ENCODE measurements at places on chromosomes 7 and 10.

- DNase-seq = no peak
These were observed 90.1 kb downstream of the NPSR1 start for GRCh38 chr7:34747867-34748727.

- no peak for DNase-seq
These were observed 15.6 kb upstream of the LRRC17 start for GRCh38 chr7:102897211-102897631.

GRCh38 chr7:131797841-131798240 lies 241.4 kb upstream of the PODXL start:
- DNase-seq = no peak

GRCh38 chr7:7384228-7384627 lies 151.4 kb downstream of the COL28A1 start:
- no peak for DNase-seq

- DNase-seq = no peak
These were observed 34.4 kb downstream of the DLG5 start for GRCh38 chr10:77892021-77892739.

DNA sequence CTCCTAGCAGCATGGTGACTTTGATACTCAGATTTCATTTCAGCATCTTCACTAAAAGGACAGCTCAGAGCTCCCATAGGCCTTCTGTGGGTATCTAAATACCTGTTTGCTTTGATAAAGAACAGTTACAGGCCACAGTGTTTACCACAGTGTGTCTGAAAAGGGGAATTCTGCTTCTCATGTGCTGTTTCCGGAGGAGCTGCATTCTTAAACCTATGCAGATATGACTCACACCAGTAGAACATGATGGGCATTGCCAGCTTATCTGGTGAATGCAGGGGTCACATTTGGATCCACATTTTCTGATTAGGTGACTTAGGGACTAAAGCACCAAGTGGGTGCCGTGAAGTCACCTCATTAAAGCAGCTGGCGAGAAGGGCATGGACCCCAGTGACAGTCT lies 52.6 kb downstream of the TRRAP start:
- DNase-seq = peak; percentile 16

DNA sequence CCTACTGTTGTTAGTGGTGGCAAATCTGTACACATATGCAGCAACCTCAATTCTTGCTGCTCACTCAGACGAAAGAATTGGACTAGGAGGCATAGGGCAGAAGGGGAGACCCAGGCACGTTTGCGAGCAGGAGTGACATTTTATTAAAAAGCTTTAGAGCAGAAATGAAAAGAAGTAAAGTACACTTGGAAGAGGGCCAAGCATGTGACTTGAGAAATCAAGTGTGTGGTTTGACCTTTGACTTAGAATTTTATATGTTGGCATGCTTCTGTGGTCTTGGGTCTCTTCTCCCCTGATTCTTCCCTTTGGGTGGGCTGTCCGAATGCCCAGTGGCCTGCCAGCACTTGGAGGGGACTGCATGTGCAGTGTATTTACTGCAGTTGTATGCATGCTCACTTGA lies 205.5 kb upstream of the SEMA3D start:
- DNase-seq = no peak

GRCh38 chr7:26369593-26369992 lies 77.9 kb downstream of the SNX10 start:
- peak; percentile 42 for DNase-seq

- no peak for DNase-seq
These were observed 21.4 kb downstream of the MAD1L1 start for GRCh38 chr7:2211259-2211880.

- no peak for DNase-seq
These were observed 25.7 kb downstream of the GPR22 start for GRCh38 chr7:107495516-107495915.

DNA sequence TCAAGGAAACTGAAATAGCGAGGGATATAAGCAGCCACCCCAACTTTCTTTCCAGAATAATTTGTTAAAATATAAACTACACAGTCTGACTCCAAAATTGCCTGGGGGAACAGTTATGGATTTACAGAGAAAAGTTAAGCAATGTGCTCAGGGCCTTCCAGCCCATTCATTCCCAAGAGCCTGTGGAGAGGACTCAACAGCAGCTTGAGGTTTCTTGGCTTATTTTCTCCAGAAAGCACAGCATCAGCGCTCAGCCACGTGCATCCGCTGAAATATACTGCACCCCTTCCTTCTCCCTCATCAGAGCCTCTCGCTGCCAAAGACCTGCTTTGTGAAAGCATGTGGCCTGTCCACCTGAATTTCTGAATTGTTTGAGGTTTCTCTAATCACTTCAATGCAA lies 375.2 kb upstream of the VWC2 start:
- no peak for DNase-seq

GRCh38 chr7:103951311-103951710 lies 38.1 kb downstream of the RELN start:
- no peak for DNase-seq

DNA sequence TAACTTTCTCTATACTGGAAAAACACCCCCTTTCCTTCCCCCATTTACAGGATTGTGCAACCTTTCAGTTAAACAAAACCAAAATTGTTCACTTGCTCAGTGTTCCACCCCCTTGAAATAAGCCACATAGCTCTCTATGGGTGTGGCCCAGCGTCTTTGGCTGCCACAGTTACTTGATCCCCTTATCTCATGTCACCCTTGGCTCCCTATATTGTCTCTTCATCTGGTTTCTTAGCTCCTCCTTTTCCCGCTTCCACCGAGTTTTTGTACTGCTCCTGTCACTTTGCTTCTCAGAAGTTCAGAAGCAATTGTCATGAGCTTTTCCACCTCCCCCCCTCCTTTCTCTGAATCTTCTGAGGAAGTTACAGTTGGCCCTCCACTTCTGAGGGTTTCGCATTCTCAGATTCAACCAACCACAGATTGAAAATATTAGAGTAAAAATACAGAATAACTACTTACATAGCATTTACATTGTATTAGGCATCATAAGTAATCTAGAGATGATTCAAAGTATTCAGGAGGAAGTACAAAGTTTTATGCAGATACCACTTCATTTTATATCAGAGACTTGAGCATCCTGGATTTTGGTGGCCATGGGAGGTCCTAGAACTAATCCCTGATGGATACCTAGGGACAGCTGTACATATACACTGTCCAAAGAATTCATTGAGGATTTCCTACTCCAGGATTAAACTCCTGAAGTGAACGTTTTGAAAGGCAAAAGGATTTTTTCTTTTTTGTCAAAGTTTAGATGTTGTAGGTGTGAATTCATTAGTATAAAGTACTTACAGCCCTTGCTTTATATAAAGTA lies 60.4 kb downstream of the ADD3 start:
- peak; percentile 90 for DNase-seq

- no peak for DNase-seq
These were observed 145.8 kb upstream of the IMMP2L start for GRCh38 chr7:111708072-111708471.

GRCh38 chr7:1200045-1200444 lies 32.6 kb upstream of the UNCX start:
- DNase-seq = no peak

DNA sequence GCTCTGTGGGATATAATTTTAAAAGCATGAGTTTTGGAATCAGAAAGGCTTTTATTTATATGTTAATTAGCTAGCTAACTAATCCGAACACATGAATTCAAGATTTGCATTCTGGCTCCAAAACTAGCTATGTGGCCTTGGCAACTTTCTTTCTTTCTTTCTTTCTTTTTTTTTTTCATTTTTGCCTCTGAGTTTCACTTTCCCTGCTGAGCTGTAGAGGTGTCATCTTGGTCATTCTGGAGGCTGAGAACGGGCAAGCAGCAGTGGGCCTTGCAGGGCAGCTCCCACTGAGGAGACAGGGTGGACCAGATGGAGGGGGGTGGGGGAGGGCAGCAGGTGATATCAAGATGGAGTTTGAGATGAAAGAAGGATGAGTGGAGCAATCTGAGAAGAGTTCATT lies 24.8 kb upstream of the SFMBT2 start:
- DNase-seq = no peak

- no peak for DNase-seq
These were observed 5.2 kb downstream of the FRA10AC1 start for GRCh38 chr10:93697207-93697606.

DNA sequence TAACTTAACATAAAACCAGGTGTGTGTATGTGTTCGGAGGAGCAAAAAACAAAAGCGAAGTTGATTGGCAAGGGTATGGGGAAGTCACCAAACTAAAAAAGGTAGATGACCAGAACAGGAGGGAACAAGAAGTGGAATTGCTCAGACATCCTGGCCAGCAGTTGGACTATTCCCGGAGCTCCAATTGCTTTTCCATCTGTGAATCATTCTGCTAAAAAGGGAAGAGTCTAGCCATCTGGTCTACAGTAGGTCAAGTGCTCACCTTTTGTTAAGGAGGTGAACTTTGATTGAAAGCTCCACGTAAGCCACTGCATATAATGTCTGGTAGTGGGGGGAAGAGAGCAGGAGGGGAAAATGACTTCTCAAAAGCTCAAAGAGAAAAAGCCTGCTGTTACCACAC lies 50.0 kb upstream of the BET1 start:
- DNase-seq = no peak

DNA sequence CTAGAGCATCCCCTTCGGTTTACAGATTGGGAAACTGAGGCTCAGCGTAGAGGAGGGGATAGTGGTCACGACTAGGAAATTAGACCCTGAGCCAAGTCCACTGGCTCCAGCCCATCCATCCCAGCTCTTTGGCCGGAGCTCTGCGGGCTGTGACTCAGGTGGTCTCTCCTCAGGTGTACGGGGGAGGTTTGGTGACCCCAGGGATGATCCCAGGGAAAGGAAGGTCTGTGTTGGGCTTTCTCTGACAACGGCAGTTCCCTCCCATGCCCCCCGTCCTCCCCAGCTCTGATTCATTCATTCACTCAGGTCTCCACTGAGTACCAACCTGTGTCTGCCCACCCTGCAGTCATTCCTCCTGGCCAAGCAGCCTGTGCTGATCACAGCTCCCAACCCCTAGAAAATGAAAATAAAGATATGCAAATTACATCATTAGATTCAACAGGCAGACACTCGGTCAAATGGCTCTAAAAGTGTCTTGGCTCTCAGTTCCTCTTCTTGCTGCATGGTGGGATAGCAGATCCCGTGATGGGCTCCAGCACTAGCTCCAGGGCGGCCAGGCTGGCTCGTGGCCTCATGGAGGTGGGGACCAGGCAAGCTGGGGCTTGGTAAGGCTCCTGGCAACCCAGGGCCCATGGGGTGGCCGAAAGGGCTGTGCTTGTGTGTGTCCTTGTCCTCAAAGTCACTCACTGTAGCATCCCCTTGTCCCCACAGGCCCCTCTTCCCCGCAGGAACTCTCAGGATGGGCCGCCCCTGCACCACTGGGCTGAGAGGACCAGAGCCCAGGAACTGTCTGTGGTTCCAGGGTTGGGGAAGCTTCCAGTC lies 37.8 kb downstream of the CLRN3 start:
- no peak for DNase-seq

GRCh38 chr7:44652535-44652934 lies 46.1 kb downstream of the OGDH start:
- no peak for DNase-seq

DNA sequence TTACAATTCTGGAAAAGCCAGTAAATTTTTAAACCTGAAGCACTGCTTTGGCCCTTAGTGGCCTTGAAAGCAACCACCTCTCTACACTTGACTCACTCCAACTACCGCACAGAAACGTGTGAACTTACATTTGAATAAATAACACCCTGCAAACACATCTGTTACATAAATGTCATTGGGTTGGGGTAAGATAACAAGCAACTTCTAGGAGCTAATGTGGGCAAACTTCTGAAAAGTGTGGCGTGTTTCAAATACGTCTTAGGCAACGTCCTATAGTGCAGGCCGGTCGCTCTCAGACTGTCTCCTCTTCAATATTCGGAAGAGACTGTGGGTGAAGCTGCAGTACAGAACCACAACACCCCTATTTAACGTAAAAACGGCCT lies 474 bp downstream of the ORC5 start:
- DNase-seq = no peak

- DNase-seq = no peak
These were observed 10.6 kb upstream of the DNMBP start for GRCh38 chr10:100020142-100020885.

DNA sequence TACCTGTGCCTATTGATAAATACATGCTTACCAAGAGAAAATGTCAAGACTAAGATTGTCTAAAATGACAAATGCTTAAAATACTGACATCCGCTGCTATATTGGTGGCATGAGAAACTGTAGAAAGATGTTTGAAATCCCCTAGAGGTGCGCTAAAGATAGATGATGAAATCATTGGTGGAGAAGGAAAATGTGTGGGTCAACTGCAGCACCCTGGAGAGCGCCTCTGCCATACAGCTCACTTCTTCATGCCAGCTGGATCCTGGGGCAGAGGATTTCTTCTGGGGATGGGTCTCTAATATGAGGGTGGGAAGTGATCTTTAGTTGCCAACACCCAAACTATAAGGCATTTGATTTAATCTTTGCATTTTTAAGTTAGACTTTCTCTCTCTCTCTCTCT lies 680.4 kb upstream of the POM121L12 start:
- DNase-seq = no peak

DNA sequence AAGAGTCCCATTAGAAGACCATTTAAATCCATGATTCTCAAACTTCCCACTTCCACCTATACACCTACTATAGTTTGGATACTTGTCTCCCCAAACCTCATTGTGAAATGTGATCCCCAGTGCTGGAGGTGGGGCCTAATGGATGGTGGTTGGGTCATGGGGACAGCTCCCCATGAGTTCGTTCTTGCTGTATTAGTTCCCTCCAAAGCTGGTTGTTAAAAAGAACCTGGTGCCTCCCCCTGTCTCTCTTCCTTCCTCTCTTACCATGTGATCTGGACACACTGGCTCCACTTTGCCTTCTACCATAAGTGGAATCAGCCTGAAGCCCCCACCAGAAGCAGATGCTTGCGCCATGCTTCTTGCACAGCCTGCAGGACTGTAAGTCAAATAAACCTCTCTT lies 53.9 kb downstream of the WIPF3 start:
- no peak for DNase-seq

- DNase-seq = no peak
These were observed 544.4 kb downstream of the DNAJB6 start for GRCh38 chr7:157881048-157881771.

- DNase-seq = no peak
These were observed 1.4 kb upstream of the NKX1-2 start for GRCh38 chr10:124451276-124451675.

DNA sequence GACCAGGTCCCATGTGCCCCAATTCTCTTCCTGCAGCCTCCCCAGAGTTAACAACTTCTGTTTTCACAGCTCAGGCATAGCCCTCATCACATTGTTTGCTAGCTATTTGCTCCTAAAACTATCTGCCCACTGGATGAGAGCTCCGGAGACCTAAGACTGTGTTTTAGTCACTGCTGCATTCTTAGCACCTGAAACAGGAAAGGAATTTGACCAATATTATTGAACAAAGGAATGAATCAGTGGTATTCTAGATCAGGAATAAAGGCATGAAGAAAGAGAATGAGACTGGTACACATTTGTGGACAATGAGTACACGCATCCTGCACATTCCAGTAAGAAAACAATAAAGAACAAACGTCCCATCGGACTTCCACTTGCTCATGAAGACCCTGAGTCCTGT lies 54.8 kb downstream of the PPP1R17 start:
- no peak for DNase-seq

- no peak for DNase-seq
These were observed 248.1 kb downstream of the LRMDA start for GRCh38 chr10:75679536-75679935.

Data from CD4-positive, CD25-positive, alpha-beta regulatory T cell (primary cell).